ENCODE measurements at places on chromosomes 6 and 20.

- DNase-seq = no peak
These were observed 138.2 kb downstream of the UNC5CL start for GRCh38 chr6:40900791-40901190.

- no peak for DNase-seq
These were observed 8.2 kb downstream of the TRIM31 start for GRCh38 chr6:30104661-30105060.

DNA sequence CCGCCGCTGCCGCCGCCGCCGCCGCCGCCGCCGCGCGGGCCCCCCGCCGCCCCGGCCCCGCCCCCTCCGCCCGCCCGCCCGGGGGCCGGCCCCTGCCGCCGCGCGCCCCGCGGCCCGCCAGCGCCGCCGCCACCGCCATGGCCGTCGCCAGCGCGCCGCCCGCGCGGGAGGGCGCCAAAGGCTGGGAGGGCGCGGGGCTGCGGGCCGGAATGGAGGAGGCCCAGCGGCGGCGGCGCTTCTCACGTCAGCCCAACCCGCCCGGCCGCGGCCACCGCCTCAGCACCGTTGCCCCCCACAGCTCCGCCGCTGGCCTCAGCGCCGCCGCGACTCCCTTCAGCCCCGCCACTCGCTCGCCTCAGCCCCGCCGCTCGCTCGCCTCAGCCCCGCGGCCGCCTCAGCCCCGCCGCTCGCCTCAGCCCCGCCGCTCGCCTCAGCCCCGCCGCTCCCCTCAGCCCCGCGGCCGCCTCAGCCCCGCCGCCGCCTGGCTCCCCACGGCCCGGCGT lies 258 bp downstream of the PHF10 start:
- DNase-seq = no peak

DNA sequence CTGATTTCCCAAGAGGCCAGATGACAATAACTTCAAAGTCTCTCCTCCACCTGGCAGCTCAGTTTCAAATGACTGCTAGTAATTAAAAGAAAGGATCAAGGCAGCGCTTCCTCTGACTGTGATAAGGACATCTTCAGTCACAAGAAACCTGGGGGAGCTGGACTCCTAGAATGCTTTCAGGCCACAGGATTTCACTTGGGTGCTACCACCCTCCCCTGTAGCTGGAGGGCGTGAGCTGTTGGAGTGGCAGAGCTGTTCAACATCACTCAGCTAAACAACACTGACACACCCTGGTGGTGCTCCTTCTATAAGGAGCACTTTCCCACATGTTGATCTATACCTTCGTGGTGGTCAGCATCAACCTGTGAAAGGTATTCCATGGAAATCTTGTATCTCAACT lies 2.2 kb upstream of the CNR1 start:
- no peak for DNase-seq

DNA sequence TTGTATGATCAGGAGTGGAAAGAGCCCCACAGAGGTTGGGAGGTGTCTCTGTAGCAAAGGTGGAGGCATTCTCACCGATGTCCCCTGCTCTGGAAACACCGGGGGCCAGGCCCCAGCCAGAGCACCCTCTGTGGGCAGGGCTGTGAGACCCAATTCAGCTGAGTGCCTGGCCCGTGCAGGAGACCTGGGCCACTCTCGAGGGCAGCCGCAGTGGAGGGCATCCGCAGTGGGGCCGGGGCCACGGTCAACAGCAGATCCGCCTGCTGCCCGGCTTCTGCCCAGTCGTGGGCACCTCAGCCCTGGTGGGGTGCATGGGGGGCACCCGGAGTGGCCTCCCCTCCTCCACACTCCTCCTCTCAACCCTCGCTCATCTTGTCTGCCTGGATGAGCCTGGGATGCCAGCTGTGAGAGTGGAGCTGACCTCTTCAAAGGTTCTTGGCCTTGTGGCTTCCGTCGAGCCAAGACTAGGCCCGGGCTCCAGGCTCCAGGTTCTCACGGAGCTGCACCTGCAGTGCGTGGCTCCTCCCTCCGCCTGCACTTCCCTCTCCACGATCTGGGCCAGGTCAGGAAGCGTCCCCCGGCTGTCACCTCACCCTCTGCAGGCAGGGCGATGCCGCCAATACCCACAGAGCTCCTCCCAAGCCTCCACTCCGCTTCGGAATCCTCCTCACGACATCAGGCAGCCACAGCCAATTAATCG lies 134.8 kb downstream of the TAF4 start:
- no peak for DNase-seq

DNA sequence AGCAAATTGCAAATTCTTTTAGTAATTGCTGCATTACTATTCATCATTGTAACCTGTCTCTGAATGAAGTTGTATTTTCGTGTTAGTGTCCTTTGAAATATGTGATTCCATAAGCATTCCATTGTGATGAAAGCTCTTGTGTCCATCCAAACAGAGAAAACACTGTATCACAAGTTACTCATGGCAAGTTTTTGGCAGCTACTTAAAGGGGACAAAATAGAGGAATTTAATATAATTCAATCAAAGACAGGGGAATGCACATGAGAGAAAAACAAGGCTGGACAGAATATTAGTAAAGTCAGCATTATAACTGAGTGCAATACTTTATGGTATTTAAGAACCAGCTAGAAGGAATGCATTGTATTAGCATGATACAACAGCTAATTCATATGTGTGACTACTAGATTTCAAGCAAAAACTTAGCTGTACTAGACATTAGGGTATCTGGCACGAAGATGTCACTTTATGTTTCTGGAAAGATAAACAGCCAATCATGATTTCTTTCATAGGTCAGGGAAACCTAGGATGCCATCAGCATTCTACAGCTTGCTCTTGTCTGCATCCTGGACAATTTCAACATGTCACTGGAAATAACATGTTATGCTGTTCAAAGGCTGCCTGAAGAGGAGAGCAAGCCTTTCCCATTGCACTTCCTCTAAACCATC lies 270.6 kb upstream of the MARCKS start:
- no peak for DNase-seq

DNA sequence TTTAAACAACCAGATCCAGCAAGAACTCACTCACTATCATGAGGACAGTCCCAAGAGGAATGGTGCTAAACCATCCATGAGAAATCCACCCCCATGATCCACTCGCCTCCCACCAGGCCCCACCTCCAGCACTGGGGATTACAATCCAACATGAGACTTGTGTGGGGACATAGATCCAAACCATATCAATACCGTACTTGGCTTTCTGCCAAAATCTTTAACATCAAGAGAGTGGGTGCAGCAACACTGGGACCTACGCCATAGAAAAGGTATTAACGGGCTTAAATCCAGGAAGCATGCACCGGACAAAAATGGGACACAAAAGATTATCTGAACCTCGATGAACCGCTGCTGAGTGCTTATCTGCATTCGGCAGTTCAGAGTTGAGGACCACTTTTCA lies 322.3 kb upstream of the ARID1B start:
- DNase-seq = no peak

DNA sequence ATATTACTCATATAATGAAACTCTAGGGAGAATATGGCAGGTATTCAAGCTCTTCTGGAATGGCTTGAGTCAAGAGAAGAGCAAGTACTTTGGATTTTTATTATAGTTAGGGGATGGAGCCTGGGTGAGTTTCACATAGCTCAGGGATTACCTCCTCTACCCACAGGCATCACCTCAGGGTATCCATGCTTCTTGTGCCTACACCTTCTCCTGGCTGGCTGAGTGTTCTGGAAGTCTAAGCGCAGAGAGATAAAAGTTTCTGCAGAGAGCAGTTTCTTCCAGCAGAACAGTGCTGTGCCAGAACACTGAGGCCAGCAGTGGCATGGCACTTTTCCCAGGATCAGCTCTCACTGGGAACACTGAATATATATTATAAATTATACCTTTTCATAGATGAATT lies 199.7 kb upstream of the KCNQ5 start:
- no peak for DNase-seq

DNA sequence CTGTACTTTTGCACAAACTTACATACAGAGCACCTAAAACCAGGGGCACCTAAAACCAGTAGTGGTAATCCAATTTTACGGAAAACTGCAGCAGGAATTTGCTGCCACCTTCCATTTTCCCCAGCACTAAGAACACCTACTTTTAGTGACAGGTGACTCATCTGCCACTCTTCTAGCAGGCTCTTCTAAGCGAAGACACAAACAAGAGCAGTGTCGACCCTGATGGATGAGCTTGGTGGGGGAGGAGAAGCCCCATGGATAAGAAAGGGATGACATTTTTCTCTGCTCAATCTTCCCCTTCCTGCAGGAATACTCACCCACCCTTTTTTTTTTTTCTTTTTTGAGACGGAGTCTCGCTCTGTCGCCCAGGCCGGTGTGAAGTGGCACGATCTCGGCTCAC lies 116.9 kb downstream of the GMPR start:
- DNase-seq = no peak

GRCh38 chr20:46399401-46399800 lies 7.0 kb downstream of the ELMO2 start:
- no peak for DNase-seq
